ENCODE measurements at places on chromosomes 7 and 10. TPM values are rescaled to one million over a fixed set of nuclear protein-coding genes. Genes with fewer than 3 reads are reported as not detected.

GRCh38 chr7:92276460-92276864 is 30.7 kb downstream of the ANKIB1 start:
- no peak for DNase-seq

EBLN1 gene
- not detected for total RNA-seq

GRCh38 chr10:131621784-131622624 is 278.8 kb upstream of the PPP2R2D start:
- no peak for DNase-seq

- DNase-seq, result no peak
Measured at GRCh38 chr7:33558549-33559323, 346.6 kb upstream of the BMPER start.

AKR1C4 gene
- total RNA-seq, result 9.1 TPM
